ENCODE measurements at places on chromosomes 6 and 20.
A peak's percentile ranks its signal among the peaks of the same experiment; 100 is the strongest.

GRCh38 chr20:64083378-64083803 is 807 bp downstream of the LKAAEAR1 start:
- DNase-seq = peak; percentile 45

DNA sequence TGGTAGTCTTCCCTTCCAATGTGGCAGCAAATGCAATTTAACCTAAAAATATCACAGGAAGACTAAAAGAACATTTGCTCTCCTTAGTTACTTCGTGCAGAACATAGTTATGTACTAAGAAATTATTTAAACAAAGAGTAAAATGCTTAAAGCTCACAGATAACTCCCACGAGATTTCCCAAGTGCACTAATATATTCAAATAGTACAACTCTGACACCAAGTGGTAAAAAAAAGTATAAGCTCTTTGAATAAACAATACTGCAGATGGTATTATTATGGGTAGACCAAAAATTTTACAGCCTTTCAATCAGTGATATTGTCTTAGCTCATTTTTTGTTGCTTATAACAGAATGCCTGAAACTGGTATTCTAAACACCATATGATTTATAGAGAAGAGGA is 52.8 kb upstream of the FILIP1 start:
- no peak for DNase-seq

GRCh38 chr6:85679445-85680123 is 36.9 kb upstream of the SYNCRIP start:
- no peak for DNase-seq

GRCh38 chr6:18049646-18050045 is 62.2 kb upstream of the KIF13A start:
- DNase-seq = no peak
